ENCODE measurements at places on chromosomes 2 and 18. TPM values are rescaled to one million over a fixed set of nuclear protein-coding genes. Genes with fewer than 3 reads are reported as not detected.

Gene GPC1
- polyA plus RNA-seq, result 104 TPM

Gene ALPI
- polyA plus RNA-seq, result not detected

Gene SCN9A
- 0.59 TPM for polyA plus RNA-seq

Gene KCNK3
- 3.3 TPM for polyA plus RNA-seq

Gene WNT6
- 3.0 TPM for polyA plus RNA-seq

Gene LAMA3
- 1.7 TPM for polyA plus RNA-seq

Gene CBLN2
- polyA plus RNA-seq, result not detected

Gene RAB6C
- 0.22 TPM for polyA plus RNA-seq

Gene PIAS2
- polyA plus RNA-seq, result 3.4 TPM

Gene NBEAL1
- 4.1 TPM for polyA plus RNA-seq

DNA sequence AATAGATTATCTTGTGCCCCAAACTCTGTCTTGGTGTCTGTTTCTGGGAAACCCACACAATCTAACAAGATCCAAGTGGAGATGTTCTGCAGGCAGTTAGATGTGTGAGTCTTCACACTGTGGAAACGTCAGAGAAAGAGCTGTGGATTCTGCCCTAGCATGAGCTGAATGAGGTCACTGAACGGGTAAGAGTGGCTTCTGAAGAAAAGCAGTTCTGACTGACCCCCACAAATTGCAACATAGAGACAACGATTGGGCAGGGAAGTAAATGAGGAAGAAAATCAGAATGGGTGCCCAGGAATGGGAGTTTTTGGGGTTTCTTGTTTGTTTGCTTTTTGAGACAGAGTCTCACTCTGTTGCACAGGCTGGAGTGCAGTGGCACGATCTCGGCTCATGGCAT, 12.9 kb upstream of the RPL37A start:
- DNase-seq, result no peak

GRCh38 chr2:213281156-213281555, 3.1 kb upstream of the SPAG16 start:
- DNase-seq, result no peak

- DNase-seq, result no peak
Observed at GRCh38 chr2:192298664-192299063, 103.9 kb upstream of the TMEFF2 start.

DNA sequence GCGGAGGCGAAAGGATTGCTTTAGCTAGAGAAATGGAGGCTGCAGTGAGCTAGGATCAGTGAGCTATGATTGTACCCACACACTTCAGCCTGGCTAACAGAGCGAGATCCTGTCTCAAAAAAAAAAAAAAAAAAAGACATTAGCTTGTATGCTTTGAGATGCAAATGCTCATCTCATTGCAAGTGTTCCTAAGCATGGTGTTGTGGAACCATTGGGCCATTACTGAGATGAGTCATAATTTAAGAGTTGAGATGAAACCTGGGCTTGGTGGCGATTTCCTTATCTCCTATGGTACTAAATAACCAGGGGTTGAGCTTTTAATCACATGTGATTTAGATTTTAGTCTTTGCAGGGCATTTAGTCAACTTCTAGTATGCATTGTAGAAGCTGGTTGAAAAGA, 2.2 kb downstream of the PLEKHA3 start:
- no peak for DNase-seq

DNA sequence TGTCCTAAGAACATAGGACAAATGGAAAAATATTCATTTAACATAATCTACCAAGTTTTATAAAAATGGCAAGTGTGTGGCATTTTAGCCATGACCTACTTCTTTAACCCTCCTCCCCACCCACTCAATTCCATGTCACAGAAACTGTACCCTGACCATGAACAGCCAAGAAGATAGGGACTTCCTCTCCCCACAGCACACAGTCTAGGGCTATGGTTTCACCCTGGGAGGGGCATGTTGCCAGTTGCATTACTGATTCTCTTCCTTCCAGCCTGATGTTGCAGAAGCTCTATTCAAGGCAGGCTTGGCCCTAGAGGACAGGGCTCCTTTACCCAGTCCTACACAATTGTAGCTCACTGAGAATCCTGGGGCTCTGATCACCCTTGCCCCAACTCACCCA, 153.6 kb upstream of the KLF7 start:
- DNase-seq, result no peak

GRCh38 chr2:200146501-200146900, 160.0 kb upstream of the SPATS2L start:
- DNase-seq, result no peak

DNA sequence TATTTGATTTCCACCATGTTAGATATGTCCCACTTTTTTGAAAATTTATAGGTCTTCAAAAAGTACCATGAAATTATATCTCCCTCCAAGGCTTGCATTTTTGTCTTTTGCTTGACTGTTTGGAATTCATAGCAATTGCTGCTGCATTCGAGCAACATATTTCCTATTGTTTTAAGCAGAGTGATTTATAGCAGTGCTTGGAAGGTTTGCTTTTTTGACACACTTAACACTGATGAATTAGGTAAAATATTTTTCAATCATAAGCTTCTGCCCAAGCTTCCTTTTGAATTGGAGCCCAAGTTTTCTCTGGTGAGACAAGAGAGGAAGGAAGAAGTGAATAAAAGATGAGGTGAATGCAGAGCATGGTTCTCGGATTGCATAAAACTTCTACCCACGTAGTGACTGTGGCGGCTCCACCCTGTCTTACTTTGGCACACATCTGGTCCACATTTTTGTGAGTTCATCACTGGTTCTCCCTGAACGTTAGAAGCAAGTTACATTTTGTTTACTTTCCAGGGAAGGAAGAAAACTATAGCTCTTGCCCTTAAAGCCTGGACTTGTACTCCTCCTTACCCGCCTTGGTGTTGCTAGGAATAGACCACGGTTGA, 667.0 kb downstream of the TSN start:
- no peak for DNase-seq

- DNase-seq, result no peak
Observed at GRCh38 chr2:70242552-70242951, 5.9 kb downstream of the TIA1 start.

GRCh38 chr2:188848887-188849435, 125.2 kb upstream of the COL3A1 start:
- DNase-seq, result no peak

- no peak for DNase-seq
Observed at GRCh38 chr2:20025065-20025786, 12.8 kb upstream of the MATN3 start.

- DNase-seq, result no peak
Observed at GRCh38 chr2:53429901-53430300, 337.7 kb upstream of the CHAC2 start.

DNA sequence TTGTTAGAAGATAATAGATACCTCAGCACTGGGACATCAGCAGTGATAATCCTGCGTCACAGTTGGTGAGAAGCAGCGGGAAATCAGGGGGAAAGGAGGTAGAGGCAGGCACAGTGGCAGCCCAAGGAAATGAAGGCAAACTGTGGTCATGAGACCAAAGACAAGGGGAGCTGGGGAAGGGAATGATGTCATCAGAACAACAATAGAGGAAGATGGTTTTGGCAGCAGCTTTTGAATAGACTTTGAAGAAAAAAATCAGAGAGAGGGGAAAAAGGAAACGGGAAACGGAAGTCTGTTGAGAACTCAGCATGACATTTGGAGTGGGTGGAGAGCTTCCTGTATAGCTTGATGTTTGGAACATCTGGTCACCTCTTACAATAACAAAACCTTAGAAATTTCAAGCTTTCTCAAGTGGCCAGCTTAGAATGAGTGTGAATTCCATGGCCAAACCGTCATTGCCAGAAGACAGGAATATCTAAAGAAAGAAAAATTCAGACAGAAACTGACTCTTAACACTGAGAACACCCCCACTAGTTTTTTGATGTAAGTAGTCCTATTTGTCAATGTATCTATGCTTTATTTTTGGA, 18.4 kb upstream of the YES1 start:
- DNase-seq, result peak; percentile 51

GRCh38 chr2:171342067-171342413, 91.8 kb downstream of the METTL8 start:
- no peak for DNase-seq

GRCh38 chr2:131045286-131046027, 47.8 kb downstream of the FAM168B start:
- no peak for DNase-seq

DNA sequence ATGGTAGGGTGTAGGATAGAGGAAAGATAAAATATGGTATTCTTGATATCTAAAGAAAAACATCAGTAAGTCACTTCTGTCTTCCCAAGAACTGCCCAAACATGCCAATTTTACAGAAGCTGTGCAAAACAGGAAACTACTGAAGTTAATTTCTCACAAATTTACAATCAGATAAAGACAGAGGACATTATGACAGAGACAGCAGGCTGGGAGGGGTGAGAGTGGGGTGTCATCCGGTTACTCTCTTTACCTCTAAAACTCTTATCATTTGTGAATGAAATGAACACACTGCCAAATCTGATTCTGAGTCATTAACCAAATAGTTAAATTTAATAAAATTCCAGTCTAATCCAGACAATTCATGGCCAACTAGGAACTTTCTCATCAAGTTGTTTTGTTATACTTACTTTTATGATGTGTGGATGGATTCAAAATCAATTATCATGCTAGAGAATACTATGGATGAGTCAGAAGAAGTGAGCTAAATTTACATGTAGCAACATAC, 323.2 kb upstream of the MEX3C start:
- no peak for DNase-seq

- DNase-seq, result no peak
Observed at GRCh38 chr2:78407960-78408794, 617.3 kb upstream of the REG3G start.

- DNase-seq, result no peak
Observed at GRCh38 chr2:178043266-178043665, 29.3 kb downstream of the PDE11A start.

GRCh38 chr2:159153463-159153862, 133.0 kb downstream of the WDSUB1 start:
- DNase-seq, result no peak

- no peak for DNase-seq
Observed at GRCh38 chr2:60577682-60578283, 24.3 kb upstream of the BCL11A start.

DNA sequence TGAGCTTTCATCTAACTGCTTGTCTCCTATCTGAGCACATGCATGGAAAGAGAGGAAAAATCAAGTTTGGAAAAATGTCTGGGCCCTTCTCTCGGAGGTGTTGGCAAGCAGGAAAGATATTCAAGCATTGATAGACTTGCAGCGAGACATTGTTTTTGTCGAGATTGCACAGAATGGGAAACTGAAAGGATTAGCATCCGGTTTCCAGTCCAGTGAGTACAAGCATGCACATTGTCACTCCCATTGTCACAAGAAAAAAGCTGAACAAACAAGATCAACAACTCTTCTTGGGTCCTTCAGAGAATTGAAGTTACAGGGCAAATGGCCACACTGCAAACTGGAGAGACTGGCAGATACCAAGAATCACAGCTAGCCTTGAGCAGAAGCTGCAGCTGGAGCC, 19.6 kb upstream of the MC5R start:
- no peak for DNase-seq

GRCh38 chr2:19711470-19712372, 190.1 kb downstream of the TTC32 start:
- DNase-seq, result peak; percentile 64

DNA sequence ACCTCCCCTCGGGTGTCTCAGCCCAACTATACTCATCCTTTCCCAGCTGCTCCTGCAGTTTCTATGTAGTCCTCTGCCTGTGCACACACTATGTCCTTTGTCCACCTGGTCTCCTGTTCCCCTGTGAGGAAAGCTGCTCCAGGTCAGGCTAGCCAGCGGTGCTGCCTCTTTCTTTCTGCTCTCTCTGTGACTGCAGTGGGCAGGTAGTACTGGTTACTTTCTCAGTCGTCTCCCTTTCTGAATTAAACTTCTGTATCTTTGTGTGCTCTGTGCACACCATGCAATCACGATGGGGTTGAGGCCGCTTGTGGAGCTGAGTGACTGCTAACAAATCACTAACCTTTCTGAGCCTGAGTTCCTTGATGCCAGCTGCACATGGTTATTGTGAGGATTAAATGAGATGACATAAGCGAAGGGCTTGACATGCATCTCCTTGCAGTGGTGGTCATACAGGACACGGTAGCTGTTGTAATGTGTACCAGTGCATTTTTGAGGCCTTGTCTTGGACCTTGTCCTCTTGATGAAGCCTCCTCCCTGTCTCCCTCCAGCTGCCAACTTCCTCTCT, 3.5 kb downstream of the FARP2 start:
- no peak for DNase-seq

GRCh38 chr18:159037-159652, 788 bp downstream of the USP14 start:
- DNase-seq, result no peak

- no peak for DNase-seq
Observed at GRCh38 chr18:58753976-58754375, 82.7 kb downstream of the MALT1 start.

DNA sequence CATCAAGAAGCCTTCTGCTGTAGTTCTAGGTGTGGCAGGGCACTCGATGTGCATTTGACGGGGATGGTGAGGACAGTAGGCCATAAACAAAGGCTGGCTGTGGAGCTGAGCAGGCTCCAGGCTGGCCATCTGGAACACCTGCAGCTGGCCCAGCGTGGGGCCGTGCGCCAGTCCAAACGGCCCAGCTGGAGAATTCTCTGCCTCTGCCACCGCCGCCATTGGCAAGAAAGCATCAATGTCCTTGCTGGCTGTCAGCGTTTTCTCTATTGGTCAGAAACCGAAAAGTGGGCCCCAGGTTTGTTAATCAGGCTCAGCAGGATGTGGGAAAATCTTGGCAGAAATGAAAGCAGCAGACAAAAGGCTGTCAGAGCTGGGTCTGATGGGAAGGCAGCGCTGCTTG, 24.0 kb upstream of the CTIF start:
- no peak for DNase-seq

GRCh38 chr2:21895200-21895599, 771.4 kb downstream of the TDRD15 start:
- no peak for DNase-seq

DNA sequence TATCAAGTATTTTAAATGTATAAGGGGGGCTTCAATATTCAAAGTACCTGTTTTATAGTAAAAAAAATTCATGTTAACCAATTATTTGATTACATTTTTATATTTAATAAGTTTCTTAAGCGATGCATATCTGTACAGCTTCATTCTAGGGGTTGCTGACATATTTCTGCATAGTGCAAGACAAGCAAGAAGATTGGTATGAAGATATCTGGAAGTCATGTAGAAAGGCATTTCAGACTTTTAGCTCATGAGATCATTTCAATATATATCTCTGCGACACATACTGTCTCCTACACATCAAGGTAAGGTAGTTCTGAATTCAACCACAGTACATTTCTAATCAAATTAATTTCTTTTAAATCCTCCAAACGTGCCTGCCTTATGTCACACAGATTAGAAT, 73.1 kb downstream of the MEMO1 start:
- DNase-seq, result no peak

Data from heart right ventricle (tissue), 16 donors.